ENCODE measurements at places on chromosomes 12 and 14.

- no peak for DNase-seq
These were observed 31.4 kb downstream of the NUBPL start for GRCh38 chr14:31592631-31593030.

GRCh38 chr14:50977863-50978528 lies 33.7 kb upstream of the PYGL start:
- no peak for DNase-seq

DNA sequence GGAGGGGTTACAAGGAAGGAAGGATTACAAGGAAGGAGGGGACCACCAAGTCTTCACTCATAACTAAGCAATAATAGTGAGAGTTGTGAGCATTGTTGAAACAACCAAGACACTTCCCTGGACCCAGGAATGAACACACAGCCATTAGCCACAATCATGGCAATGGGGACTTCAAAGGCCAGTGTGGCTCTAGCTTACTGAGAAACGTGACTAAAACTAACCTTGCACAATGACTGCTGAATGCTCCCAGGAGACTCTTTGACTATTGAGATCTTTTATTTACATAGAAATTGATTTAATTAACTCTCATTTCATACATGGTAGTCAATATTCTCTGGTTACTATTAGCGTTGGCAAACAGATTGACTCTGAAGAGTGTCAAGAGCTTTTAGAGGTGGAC lies 263.0 kb upstream of the SOX5 start:
- DNase-seq = no peak

- DNase-seq = no peak
These were observed 49.2 kb upstream of the BCAT1 start for GRCh38 chr12:24997970-24998582.

DNA sequence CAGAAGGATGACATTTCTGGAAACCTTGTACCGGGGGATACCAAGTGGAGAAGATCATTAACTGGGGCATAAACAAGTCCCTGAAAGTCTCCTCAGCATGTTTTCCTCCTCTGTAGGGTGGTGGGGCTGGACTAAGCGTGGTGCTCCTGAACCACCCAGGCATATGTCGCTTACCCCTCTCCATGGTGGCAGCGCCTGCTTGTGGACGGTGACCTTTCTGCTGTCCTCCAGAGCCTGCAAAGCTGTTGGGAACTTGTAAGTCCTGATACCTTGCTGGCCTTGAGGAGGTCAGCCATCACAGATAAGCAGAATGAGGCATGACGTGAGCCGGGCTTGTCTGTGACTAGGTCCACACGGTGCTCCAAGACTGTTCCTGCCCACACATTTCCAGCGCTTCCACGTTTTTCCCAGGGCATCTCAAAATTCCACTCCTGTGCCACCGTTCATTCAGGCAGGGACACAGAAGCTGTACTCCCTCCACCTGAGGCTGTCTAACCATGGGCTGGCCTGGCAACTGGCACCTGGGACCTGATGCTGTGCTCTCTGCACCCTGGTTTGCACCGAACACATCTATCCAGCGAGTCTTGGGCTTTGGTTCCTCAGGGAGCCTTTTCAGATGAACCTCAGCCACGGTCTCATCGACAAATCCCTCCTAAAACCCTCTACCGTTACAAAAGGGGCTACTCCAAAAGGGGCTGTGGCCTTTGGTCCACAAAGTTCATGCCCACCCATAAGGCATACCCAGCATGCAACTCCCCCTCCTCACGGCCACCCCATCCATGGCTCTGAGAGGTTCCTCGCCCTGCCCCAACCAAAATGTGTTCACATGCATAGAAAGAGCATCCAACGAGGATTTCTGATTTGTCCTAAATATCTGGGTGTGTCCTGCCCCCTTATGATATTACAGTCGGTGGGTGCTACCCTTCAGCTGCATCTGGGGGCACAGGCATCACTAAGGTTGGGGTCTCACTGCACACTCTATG lies 199.6 kb upstream of the DIO3 start:
- no peak for DNase-seq

- no peak for DNase-seq
These were observed 6.7 kb upstream of the CLEC7A start for GRCh38 chr12:10136637-10137205.

Measured in COR-L47 (cell line).